Stimulated activated CD4-positive, alpha-beta T cell treated with anti-CD3 and anti-CD28 coated beads, Interleukin-4, amount 100 ng/mL, for 4 hours (primary cell): ENCODE measurements at places on chromosomes 4 and X.

DNA sequence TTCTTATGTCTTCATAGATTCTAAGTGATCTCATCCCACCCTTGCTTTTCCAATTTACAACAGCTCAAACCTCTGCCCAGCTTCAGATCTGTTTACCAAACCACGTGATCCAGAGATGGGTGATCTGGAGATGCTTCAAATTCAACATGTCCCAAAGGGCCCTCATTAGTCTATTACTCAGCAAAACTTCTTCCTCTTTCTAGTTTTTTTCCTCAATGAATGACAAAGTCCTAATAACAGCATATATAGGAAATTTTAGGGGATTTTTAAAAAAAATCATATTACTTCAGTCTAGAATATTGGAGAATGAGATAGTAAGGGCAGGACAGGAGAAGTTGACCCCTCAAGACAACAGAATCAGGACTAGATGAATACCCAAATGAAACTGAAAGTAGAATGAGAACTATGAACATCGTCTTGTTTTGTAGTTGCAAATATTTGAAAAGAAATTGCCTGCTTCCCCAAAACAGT lies 127.1 kb downstream of the CFAP299 start:
- DNase-seq = no peak

- DNase-seq = no peak
Measured at GRCh38 chr4:112674376-112674775, 37.4 kb downstream of the LARP7 start.

DNA sequence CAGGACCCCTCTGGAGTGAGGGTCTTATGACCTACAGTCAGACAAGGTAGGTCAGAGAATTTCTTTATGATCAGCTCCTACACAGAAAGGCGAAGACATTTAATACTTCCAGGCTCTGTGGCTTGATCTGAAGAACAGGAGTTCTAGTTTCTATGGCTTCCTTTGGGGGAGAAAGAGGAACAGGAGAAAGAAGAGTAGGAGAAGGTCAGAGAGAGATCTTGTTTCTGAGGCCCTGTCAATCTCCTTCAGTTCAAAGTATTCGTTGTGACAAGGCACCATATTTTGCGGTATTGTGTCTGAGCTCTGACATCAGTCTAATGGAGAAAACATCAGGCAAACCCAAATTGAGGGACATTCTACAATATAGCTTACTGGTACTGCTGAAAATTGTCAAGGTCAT lies 16.7 kb downstream of the TMSB4X start:
- DNase-seq = no peak

- DNase-seq = no peak
Measured at GRCh38 chrX:10811111-10811510, 190.7 kb upstream of the MID1 start.

- DNase-seq = no peak
Measured at GRCh38 chrX:129875669-129876068, 30.3 kb upstream of the UTP14A start.

- DNase-seq = no peak
Measured at GRCh38 chr4:182593402-182593801, 323.8 kb downstream of the DCTD start.

- no peak for DNase-seq
Measured at GRCh38 chr4:181420950-181421349, 822.3 kb upstream of the TENM3 start.

DNA sequence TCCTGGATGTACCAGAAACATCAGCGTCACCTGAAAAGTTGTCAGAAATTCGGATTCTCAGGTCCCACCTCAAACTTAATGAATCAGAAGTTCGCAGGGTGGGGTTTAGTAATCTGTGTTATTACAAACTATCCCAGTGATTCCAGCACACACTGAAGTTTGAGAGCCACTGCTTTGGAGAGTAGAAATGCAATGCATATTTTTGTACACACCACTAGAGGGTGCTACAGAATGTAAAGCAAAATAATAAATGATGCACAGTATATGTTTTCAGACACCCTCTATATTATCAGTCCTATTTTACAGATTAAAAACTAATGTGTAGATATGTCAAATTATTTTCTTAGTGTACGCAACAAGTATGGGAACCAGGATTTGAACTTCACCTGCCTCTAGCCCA lies 2.4 kb upstream of the MORF4L2 start:
- no peak for DNase-seq

DNA sequence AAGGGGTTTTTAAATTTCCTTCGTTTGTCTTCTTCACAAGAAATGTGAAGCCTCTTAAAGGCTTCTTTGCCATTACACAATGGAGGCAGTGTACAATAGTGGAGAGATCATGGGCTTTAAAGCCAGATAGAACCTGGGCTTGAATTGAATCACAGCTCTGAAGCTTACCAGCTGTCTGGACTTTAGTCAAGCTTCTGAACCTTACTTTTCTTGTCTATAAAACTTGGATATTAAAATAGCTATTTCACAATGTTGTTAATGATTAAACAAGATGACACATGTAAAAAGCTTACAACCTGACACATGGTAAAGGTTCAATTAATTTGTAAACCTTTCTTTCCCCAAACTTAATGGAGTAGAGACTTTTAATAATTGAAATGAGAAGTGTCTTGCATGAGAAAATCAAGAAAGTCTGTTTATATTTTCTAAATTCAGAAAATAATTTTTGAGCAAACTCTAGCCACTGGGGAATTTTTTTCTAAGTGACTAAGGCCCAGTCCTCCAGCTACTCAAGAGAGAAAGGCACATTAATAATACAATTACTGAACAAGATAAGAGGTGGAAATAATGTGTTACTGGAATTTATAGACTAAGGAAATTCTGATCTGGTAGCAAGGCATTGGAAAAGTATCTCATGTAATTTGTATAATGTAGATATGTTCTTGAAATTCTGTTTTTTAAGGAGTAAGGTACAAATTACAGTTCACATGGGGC lies 21.7 kb upstream of the TBC1D8B start:
- DNase-seq = no peak

DNA sequence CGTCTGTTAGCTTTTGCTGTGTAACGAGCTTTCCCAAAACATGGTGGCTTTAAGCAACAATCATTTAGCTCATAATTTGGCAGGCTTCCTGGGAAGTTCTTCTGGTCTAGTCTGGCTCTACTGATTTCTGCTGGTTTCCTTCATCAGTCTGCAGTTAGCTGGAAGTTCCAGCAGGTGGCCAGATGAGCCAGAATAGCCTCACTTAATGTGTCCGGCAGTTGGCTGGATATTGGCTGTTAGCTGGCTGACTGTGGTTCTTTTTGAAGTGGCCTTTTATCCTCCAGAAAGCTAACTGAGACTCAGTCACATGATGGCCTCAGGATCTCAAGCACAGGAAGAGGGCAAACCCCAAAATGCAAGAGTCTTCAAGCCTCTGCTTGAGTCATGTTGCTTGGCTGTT lies 34.9 kb downstream of the FTHL17 start:
- DNase-seq = no peak

DNA sequence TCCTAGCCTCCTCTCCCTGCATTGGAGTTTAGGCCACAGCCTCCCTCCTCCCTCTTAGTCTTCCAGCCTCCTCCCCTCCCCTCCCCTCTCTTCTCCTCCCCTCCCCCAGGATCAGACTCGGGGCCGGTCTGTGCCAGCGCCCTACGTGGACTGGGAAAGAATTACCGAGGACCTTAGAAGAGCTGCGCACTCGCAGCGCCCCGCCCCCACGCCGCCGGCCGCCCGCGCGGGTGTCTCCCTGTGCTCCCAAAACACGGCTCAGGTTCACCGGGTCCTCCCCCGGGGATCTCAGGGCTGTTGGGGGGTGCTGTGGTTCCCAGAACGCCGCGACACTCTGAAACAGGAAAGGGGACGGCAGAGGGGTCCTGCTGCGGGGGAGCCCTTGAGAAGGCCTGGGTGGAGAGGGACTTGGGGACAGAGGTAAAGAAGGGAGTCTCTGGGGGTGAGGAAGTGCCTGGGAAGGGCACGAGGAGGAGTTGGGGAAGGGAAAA lies 122.3 kb upstream of the TBL1X start:
- peak; percentile 42 for DNase-seq

DNA sequence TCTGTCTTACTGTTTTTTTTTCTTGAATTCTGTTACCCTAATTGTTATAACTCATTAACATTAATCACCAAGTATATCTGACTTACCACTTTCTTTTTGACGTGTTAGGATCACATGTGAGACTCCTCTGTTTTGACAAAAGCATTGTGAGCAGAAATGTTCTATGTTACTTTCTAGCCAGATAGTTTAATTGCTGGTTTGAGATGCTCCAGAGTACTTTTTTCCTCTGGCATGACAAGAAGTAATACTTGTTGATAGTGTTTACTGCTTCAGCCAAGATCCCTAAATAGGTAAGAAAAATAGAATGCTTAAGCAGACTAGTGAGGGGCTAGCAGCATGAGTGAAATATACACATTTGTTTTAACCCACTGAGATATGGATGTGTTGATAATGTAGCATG lies 303.9 kb upstream of the PABPC4L start:
- DNase-seq = no peak

GRCh38 chr4:537436-538264 lies 38.4 kb downstream of the TMEM271 start:
- DNase-seq = no peak

DNA sequence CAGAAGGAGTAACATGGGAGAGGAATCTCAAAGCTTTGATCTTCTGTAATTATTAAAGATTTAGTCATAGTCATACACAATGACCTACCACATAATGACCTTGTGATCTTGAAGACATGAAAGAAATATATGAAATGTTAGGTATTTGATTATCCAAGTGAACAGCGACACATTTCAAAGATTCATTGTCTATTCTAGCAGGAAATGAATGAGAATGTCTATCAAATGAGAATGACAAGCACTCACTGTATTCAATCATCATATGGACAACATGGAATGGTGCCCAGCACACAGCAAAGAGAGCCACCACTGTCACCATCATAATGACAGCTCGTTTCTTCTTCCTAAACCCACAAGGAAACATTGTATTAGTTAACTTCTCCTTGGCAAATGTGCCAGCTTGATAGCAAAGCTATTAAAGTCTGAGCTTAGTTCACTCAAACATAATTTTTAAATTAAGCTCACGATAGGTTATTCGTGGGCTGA lies 50.6 kb downstream of the QRFPR start:
- no peak for DNase-seq

- no peak for DNase-seq
Measured at GRCh38 chrX:96246436-96246835, 438.2 kb upstream of the DIAPH2 start.

GRCh38 chr4:149426461-149426860 lies 389.2 kb downstream of the IQCM start:
- DNase-seq = no peak

DNA sequence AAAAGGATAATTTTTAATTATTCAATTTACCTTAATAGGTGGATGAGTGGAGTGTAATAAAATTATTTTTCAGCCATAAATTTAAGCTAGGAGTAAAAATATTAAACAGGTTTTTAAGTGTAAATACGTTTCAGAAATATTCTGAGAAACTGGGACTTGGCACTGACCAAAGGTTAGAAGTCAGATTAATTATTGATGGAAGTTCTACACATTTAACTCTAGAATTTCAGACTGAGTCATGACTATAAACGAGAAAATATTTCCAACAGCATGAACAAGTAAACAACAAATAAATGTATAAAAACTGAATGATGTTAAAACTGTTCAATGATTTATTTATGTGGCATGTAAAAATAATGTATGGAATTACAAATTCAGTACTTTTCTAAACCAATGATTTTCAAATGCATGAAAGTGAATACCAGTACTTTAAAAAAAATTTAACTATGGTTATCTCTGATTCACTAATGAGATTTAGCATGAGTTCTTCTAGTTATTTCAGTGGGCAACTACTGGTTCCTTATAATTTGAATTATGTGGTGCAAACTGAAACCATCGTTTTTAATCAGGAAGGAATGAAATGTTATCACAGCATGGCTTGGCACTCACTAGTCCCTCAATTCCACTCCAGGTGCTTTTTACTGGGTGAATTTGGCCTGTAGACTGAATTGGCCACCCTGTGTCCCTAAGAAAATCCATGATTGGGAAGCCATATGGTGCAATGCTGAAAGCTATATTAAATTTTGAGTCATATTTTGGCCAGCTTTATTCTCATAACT lies 244.2 kb downstream of the FSTL5 start:
- no peak for DNase-seq

DNA sequence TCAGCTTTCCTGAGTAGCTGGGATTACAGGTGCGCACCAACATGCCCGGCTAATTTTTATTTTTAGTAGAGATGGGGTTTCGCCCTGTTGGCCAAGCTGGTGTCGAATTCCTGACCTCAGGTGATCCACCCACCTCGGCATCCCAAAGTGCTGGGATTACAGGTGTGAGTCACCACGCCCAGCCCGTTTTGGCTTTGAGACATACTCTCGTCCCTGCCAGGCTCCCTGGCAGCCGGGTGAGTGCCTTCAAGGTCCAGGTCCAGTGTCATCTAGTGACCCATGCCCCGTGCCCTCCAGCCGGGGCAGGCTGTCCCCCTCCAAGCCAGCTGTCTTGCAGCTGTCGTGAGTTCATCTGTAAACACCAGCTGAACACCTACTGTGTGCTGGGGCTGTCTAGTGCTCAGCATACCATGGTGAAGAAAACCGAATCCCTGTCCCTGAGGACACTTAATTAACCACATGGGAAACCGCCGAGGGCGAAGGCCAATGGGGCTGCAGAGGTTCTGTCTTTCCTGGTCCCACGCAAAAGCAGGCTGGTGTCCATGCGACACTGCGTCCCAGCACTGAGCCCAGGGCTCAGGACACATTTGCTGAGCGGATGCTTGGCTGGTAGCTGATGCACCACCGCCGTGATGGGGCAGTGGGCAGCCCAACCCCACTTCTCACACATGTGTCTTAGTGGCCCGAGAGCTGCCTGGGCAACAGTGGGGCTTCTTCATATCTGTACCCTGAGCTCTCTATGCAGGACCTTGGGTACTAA lies 21.9 kb downstream of the NSG1 start:
- no peak for DNase-seq
